Hepatocyte (in vitro differentiated cells): ENCODE measurements at places on chromosomes 5 and 9. TPM values are rescaled to one million over a fixed set of nuclear protein-coding genes. Genes with fewer than 3 reads are reported as not detected.

GRCh38 chr5:32332966-32333365 is 20.2 kb upstream of the MTMR12 start:
- no peak for DNase-seq

Gene CCNO
- polyA plus RNA-seq: 0.97 and 2.5 TPM in 2 replicates

DNA sequence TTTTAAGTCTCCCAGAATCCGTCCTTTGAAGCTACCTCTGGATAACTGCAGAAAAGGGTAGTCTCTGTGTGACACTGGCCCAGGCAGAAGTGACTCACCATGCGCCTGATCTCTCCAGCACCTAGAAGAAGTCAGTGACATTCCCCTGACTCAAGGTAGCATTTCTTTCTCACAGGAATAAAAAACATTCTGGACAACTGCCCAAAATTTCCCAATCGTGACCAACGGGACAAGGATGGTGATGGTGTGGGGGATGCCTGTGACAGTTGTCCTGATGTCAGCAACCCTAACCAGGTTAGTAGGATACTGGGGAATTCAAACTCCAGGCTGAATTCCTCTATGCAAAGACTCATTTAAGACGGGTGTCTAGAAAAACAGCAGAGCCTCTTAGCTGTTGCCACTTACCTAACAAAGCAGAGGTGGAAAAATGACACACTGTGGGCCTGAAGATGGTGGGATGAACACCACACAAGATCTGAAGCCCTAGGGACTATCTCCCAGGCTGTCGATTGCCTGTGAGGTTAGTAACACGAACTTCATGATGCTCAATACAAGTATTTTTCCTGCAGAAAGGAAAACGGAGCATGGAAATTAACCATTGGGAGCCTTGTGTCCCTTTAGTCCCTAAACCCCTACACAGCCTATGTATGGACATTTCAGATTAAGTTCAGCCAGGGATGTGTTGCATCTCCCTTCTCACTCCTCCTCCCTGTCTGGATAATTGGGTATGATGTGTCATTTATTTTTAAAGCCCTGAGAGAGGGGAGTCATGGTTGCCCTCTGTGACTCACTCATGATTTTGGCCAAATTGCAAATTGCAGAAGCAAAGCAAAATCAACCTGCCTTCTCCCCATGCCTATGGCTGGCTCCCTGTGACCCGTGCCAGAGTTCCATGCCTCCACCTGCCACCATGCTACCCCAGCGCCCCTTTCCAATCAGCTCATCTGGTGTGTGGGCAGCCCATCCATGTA is 37.2 kb downstream of the THBS4 start:
- DNase-seq: no peak

- no peak for DNase-seq
Observed at GRCh38 chr5:15966066-15966640, 213.4 kb downstream of the MARCHF11 start.

- no peak for DNase-seq
Observed at GRCh38 chr9:108245331-108245730, 610.5 kb downstream of the ACTL7B start.

DNA sequence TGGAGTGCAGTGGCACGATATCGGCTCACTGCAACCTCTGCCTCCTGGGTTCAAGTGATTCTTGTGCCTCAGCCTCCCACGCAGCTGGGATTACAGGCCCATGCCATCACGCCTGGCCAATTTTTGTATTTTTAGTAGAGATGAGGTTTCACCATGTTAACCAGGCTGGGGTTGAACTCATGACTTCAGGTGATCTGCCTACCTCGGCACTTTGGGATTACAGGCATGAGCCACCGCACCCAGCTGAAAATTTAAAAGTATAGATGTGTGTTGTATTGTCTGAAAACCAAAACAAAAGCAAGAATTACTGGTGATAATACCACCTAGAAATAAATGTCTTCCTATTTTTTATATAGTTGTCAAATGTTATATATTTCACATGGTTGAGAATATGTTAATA is 162.0 kb upstream of the DMRT1 start:
- no peak for DNase-seq

Gene RASEF
- polyA plus RNA-seq: 11.1 and 13.0 TPM in 2 replicates

- no peak for DNase-seq
Observed at GRCh38 chr5:11166923-11167322, 405.9 kb upstream of the DAP start.

- no peak for DNase-seq
Observed at GRCh38 chr9:120692901-120693699, 21.2 kb downstream of the MEGF9 start.

GRCh38 chr9:132507670-132508469 is 74.5 kb upstream of the BARHL1 start:
- peak; percentile 84 for DNase-seq

DNA sequence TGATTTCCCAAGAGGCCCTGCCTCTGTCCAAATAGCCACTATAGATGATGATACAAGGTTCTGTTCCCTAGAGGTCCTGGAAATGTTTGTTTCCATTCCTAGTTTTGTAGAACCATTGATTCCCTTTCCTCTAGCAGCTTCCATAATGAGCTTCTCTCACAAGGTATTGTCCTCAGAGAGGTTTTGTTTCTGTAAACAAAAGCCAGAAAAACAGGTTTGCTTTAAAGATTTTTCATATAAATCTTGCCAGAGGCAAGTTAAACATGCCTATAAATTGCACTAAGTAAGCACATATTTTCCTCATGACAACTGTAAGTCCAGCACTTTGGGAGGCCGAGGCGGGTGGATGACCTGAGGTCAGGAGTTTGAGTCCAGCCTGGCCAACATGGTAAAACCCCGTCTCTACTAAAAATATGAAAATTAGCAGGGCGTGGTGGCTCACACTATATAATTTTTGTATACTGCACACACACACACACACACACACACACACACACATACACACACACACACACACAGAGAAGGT is 1787.7 kb downstream of the EFNA5 start:
- DNase-seq: no peak

DNA sequence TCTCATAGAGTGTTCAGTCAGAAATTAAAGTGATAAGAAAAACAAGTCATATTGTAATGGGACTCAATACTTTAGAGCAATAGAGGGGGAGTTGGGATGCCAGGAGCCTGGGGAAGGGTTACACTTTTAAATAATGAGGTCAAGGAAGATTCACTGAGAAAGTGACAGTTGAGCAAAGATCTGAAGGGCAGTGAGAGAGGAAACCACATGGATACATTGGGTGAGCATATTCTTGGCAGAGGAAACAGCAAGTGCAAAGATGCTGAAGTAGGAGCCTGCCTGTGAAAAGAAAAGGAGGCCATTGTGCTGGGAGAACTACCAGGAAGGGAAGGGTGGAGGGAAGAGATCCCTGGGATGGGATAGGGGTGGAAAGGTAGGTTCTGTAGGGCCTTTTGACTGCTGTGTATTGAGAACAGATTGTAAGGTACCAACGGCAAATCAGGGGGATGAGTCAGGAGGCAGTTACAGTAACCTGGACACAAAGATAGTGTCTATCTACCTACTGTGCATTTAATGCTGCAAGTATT is 79.4 kb downstream of the PAM start:
- DNase-seq: no peak

DNA sequence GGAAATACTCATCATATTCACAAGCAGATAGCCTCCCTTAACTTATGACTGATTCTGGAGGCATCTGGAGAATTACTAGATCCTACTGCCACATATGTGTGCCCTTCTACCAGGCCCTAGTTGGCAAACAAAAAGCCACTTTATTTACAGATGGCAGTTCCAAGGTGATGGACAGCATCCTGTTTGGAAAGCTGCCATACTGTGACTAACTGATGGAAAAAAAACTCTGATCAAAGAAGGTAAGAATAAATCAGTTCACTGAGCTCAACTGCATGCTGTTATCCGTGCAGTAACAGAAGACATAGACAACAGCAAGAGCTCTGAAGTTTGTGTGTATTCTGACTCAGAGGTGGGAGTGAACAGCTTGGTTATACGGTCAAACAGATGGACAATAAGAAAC is 279.8 kb upstream of the POU5F2 start:
- no peak for DNase-seq

GRCh38 chr5:69414885-69415583 is at the start of gene MARVELD2:
TSS of gene MARVELD2 (plus strand) at chr5:69415116. CDS start at chr5:69419386, 4,270 bp downstream.
- DNase-seq: peak; percentile 96

DNA sequence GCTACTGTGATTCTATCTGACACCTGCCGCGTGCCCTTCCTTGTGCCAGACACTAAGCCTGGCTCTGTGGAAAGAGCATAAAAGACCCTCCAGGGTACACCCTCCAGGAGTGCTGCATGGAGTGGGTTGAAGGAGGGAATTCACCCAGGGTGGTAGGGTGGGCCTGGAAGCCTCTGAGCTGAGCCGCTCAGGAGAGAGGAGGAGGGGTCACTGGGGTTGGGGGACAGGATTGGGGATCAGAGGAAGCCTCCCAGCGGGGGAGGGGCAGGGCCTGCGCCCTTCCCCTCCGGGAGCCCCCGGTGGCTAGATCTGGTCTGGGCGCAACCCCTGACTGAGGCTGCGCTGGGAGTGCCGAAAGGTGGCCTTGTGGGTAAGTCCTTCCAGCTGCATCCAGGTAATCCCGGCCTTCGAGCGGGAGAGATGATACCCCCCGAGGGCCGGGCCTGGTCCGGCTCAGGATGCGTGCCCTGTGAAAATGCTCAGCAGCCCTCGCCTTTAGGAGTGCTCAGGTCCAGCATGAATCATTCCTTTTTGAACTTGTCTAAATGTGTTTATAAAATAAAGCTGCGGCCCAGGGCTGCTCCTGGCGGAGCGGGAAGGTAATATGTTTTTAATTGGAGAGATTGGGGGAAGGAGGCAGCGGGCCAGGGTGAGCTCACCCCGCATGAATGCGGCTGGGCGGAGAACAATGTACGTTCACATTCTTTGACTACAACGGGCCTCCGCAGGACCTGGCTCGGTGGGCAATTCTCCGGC is 118.1 kb upstream of the SMIM23 start:
- DNase-seq: peak; percentile 55

DNA sequence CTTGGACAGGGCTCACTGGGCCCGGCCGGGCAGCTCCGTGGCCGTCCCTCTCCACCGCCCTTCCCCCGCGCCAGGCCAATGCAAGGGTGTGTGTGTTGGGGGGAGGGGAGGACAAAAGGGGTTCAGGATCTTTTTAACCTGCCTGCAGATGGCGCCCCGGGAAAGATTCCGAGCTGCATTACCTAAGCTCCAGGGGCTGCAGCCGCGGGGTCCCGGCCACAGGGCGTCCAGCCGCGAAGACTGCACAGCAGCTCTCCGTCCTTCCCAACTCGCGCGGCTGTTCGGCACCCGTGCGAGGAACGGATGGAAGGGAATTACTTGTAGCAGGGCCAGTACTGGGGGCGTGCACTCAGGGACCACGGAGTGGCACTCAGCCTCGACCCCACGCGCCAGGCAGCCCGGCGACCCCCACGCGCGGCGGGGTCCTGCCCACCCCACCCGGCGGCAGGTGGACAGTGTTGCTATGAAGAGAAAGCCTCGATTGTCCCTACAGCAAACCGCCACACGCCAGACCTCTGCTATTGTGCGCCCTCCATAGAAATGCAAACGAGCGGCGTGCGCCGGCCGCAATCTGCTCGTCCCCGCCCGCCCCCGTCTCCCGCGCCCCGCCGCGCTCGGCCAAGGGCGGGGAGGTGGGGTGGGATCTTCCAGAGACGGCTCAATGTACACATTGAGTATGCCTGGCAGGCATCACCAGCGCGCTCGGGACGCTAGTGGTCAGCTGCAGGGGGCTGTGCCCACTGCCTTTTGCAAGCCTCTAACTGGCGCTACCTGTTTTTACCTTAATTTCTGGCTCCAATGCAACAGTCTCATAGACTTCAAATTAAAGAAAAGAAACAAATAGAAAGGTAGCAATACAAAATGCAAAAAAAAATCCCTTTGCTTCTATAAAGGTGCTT is 796 bp upstream of the GADD45G start:
- DNase-seq: peak; percentile 93

DNA sequence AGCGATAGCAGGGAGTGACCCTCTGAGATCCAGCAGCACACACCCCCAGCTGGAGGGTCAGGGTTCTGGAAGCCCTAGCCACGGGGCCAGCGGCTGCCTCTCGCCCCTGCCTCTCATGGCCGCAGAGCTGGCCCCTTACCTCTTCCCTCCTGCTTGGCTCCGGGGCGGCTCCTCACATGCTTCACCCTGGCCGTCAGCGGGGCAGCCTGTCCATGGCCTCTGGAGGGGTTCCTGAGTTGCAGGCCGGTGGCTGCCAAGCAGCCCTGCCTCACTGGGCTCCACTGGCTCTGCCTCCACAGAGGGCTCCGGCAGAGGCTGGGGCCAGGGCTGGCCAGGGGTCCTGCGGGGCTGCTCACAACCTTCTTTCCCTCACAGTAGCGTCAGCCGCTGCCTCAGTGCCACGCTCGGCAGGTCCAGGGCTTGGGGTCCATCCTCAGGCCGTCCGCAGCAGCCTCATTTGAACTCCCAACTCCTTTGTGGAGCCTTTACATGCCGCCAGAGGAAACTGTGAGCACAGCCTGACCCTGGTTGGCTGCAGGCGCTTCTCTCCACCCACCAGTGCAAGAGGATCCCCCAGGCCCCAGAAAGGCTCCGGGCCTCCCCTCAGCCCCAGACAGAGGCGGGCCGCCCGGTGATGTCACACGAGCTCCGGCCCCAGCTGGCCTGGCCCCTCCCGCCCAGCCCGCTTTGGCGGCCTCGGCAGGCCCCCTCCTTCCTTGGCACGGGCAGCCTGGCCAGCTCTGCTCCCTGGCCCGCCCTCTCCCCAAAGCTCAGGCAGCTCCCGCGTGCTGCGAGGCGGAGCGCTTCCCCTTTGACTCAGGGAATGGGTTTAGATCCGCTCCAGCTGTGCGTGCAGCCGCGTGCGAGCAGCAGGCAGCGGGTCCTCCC is at the start of gene ANGPTL2:
TSS of gene ANGPTL2 (minus strand) at position 460 of the 888 bp plus-strand sequence. CDS start 13,904 bp downstream, outside the sequence.
- peak; percentile 93 for DNase-seq
